ENCODE measurements at places on chromosomes 4 and X.

GRCh38 chr4:8746523-8747466 is 124.8 kb downstream of the HMX1 start:
- DNase-seq: no peak

DNA sequence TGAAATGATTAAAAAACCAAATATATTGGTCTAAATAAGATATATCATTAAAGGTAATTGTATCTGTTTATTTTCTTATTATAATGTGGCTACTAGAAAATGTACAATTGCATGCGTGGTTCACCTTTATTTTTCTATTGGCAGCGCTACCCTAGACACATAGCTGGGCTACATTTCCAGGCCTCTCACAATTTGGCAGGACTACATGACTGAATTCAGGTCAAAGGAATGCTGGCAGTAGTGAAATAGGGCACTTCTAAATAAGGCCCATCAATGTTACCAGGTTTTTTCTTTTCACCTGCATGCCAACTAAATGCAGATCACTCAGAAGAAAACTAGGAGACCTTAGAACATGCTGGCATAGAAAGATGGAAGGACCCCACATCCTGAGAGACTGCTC is 1072.9 kb upstream of the SLIT2 start:
- DNase-seq: no peak

DNA sequence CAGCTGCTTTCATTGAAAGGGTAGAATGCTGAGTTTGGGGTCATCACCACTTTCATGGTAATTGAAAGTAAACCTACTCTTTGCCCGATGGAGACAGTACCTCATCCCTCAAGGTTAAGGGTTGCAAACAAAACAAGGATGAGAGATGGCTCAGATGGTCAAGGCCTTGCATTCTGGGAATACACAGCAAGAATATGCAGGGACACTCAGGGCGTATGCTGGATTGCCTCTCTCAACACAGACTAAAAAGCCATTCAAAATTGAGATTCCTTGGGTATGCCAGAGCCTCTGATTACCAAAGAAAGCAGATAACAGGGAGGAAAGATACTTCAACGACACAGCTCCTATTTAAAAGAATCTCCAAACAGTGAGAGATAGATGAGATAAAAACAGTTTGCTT is 310.4 kb downstream of the ARAP2 start:
- no peak for DNase-seq

GRCh38 chr4:54473077-54473545 is 184.6 kb upstream of the KIT start:
- DNase-seq: no peak

GRCh38 chr4:182895791-182896292 is 21.3 kb downstream of the DCTD start:
- no peak for DNase-seq

DNA sequence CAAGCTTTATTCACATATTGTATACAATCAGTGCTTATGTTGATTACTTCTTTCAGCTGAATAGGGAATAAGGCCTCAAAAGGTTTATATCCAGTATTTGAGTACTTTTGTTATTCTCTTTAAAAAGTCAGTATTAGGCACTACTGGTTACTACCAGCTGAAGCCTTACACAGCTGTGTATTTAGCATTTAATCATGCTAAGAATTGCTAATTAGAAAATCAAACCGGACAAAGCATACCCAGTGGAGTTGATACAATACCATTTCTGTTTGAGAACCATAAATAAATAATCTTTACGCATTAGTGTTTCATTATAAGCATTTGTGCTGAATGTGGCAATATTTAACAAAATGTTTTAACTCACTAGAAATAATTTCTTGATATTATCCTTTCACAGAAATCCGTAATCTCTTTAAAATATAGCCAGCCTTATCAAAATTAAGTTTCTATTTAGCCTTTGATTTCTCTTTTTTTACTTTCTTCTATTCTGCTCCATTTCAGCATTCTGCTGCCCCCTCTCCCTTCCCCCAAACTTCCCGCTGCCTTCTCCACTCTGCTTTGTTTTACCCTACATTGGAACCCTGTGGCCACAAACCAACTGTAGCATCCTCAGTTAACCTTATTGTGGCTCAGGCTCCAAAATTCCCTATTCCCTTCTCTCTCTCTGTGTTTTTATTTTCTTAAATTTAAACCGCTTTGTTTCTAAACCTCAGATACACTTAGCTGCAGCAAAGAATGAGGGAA is 37.8 kb downstream of the UGT8 start:
- DNase-seq: no peak

DNA sequence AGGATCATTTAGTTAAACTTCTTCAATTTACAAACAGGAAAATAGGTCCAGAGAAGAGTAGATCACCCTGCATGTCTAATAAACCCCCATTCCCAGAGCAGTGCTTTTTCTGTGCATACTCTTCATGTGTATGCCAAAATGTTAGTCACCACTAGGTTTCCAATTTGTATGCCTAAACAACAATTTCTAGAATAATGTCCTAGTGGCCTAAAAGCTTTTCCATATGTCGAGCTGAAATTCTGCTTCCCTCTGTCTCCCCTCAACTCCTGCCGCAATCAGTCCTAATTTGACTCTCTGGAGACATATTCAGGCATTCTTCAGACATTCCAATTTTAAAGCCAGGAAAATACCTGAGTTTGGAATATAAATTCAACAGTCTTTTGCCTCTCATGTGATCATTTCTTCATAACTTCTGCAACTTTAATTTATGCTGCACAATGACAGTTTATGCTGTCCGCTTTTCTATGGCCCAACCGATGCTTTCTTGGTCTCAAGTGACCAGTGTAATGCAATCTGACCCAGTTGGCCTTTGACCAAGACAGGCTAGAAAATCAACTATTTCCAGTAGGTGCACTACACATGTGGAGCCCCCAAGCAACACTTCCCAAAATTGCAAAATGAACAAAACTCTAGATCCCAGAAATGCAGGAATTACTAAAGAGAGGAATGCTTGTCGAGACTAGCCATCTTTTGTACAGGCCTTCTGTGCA is 122.9 kb upstream of the FMR1 start:
- no peak for DNase-seq

GRCh38 chr4:153725831-153726154 is 34.0 kb downstream of the RNF175 start:
- no peak for DNase-seq

GRCh38 chr4:40121515-40121914 is 64.9 kb downstream of the N4BP2 start:
- peak; percentile 15 for DNase-seq

GRCh38 chr4:617644-618641 is 7.4 kb upstream of the PDE6B start:
- DNase-seq: no peak

DNA sequence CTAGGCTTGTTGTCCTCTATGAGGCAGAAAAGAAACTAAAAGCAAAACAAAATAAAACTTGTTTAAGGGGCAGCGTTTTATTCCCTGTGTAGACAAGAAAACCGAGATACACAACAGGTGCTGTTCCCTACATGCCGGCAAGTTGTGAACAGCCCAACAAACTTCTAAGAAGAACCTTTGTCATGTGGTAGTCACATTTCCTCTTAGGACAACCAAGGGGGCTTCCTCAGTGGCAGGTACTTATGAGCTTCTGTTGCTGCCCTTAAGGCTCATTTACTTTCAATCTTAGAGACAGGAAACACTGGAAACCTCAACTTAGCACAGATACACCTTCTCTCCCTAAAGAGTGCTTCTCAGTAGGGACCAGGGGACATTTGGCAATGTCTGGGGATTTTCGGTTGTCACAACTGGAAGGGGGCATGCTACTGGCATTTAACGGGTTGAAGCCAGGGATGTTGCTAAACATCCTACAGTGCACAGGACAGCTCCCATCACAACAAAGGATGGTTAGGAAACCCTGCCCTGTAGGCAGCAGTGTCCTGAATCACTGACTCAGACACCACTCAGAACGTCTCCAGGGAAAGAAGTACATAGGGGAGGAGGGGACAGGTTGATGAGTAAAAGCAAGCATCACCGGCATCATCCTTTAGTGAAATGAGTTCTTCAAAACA is 111.0 kb downstream of the ASB9 start:
- DNase-seq: no peak

Data from smooth muscle cell of the brain vasculature (primary cell).